Left cardiac atrium (tissue), 4 donors: ENCODE measurements at places on chromosomes 4 and X.

DNA sequence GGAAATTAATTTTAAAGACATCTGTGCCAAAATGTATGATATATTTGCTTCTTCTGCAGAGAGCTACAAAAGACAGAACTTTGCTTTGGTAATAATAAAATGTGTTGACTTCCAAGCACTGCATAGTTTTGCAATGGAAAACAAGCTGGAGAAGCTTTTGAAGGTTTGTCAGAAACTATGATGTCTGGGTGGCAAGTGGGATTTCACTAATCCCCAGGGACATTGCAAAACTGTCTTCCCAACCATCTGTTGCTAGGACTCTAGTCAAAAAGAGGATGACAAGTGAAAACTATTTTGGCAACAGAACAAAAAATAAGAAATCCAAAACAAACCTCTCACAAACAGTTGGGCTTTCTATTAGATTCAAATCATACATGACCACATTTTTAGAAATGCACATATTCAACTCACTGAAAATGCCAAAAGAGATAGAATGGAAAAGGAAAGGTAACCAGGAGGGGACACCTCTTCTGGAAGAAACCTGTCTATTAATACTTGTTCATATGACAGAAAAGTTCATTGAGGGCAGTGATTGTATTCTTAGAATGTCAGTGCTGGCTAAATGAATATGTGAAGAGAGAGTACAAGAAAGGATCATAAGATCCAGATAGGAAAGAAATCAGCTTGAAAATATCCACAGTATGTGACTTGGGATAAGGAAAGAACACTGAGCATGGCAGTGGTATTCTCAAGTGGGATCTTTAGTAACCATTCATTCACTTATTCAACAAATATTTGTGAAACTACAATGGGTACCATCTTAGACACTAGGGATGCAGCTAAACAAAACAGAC is 228.0 kb downstream of the RASL11B start:
- DNase-seq: no peak

GRCh38 chrX:68261060-68261672 is 172.1 kb downstream of the OPHN1 start:
- DNase-seq: no peak

DNA sequence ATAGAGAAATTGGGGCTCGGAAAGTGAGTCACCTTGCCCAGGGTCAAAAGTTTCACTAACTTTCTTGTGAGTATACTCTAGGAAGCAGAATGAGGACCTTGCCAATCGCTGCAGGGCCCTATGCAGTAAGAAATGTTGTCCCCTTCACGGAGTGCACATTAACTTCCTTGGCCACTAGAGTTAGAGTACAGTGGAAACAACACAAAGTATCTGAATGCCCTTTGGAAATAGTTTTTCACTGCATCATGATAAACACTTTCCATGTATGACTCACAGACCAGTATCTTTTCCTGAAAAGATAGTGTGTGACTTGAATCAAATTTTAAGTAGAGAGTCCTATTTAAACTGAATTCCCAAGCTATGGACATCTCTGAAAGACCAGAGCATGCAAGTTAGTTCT is 45.5 kb upstream of the STK26 start:
- DNase-seq: no peak

GRCh38 chrX:49103637-49104036 is 19.9 kb downstream of the GPKOW start:
- no peak for DNase-seq

GRCh38 chrX:107324493-107325310 is 118.3 kb downstream of the DNAAF6 start:
- DNase-seq: peak; percentile 36

DNA sequence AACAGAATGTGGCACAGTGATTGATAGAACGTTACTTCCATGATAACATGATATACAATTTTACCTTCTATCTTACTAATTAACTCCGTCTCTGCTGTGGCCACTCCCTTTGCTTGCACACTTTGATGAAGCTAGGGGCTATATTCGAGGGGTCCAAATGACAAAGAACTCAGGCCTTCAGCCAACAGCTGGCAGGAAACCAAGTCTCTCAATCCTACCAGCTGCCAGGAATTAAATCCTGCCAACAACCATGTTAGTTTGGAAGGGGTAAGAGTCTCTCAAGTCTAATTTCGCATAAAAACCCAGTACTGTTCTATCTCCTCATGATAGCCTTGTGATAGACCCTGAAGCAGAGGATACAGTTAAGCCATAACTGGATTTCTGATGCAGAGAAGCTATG is 1122.9 kb upstream of the PCDH10 start:
- no peak for DNase-seq

DNA sequence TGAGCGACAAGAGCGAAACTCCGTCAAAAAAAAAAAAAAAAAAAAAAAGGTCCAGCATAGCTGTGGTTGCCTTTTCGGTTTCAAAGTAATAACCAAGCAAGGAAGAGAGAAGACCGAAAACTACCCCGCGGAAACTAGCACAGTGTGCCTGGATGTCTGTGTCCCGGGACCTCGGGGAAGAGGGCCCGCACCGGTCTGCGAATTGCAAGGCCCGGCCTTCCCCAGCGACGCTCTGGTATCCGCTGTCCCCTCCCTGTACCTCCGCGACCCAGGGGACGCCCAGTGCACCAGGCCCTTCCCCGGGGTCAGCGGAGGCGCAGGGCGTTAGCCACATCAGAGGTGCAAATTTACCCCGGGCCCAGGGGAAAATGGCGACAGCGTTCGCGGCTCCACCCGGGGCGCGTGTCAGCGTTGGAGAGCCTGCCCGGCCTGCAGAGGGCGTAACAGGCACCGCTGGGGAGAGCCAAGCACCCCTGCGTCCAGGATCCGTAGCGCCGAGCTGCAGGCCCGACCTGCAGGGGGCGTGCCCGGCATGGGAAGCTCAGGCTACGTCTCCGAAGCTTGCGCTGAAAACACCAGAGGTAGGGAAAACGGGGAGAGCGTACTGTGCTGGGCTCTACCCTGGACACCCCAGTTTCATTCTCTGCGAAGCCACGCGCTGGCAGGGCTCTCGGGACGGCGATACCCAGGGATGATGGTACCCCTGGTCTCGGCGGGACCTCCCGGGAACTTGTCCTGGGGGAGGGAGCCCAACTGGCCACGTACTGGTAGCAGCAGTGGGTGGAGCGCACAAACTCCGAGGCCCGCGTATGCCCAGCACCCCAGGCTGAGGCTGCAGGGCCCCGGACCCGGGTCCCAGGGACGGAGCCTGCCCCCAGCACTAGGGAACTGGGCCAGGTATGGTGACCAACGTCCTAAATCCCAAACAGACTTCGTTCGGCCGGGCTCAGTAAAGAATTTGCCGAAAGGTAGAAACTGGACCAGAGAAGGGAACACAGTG is 16.2 kb downstream of the NKX6-1 start:
- DNase-seq: no peak

GRCh38 chrX:19955306-19955705 is 35.6 kb downstream of the BCLAF3 start:
- no peak for DNase-seq

GRCh38 chrX:108310506-108310905 is 127.7 kb downstream of the COL4A6 start:
- no peak for DNase-seq

GRCh38 chrX:139293991-139294390 is 236.5 kb upstream of the F9 start:
- DNase-seq: no peak

DNA sequence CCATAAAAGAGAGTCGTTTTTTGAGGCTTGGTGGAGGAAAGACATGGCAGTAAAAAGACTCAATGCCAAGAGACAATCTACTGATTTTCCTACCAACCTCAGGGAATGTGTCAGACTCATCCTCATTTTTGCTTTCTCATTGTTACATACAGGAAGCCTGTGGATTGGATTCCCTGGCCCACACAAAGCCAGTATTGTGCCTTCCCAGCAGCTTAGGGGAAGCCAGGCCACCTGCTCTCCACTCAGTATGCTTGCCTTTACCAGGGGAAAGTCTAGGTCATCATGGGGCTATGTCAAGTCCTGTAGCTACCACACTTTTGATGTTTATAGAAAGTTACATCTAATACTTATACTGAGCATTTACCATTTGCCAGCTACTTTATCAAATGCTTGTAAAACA is 11.0 kb downstream of the BMX start:
- DNase-seq: no peak

- DNase-seq: no peak
Measured at GRCh38 chrX:107707866-107708265, 67.7 kb downstream of the TSC22D3 start.

DNA sequence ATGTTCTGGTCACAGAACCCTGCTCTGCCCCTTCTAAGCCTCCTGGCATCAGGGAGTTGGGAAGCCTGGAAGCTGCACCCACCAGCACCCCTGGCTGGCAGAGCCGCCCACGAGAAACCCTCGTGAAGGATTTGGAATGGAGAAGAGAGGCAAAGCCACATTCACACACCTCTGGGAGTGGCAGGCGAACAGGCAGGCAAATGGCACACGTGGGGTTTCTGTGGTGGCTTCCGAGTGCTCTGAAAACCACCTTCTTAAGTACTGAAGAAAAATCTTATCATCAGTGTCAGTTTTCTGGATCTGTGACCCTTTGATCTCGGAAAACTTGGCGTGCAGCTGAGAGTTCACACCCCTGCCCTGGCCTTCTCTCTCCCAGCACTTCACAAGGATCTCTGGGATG is 442.2 kb upstream of the FRG1 start:
- DNase-seq: no peak

- no peak for DNase-seq
Measured at GRCh38 chr4:65665771-65666523, 4.3 kb downstream of the EPHA5 start.

GRCh38 chr4:11623726-11624037 is 195.0 kb upstream of the HS3ST1 start:
- DNase-seq: peak; percentile 20

- DNase-seq: no peak
Measured at GRCh38 chr4:6031846-6032245, 13.6 kb upstream of the C4orf50 start.

DNA sequence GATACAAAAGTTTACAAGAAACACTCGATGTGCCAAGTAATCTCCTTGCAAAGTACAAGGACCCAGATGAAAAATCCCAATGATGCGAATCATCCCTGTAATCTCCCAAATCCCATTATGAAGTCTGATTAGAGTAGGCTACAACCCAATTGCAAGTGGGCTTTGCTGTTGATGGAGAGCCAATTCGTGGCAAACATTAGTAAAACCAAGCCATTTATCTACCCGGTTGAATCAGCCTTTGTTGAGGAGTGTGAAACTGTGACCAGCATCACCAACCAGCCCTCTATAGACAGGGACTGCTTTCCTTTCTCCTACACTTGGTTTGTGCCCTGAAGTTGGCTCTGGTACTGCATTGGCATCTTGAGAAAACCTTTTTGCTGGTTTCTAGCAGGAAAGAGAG is 1.2 kb upstream of the PRPS2 start:
- no peak for DNase-seq

DNA sequence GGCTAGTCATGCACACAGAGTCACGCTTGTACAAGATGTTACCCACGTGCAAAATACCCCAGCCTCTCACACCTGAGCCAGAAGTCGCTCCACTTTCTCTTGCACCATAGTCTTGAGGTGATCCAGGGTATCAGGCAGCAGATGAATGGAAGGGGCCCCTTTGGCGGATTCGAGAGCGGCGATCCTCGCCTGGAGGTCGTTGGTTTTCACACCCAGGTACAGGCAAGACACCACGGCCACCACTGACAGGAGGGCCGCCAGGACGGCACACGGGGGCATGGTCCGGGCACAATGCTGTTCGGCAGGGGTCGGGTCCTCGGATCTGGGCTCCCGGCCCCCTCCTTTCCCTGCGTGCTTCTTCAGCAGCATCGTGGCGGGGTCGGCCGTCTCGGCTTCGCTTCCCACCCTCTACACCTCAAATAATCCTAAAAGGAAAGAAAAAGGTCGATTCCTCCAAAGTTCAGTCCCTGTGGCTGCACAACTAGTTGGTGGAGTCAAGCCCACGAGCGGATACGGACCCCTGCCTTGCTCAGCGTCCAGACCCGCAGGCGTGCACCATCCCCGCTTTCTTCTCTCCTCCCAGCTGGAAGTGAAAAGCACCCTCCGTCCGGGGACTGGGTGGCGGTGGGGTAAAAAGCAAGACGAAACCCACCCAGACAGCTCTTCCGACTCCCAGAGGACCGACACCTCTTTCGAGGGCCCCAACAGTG is 652 bp downstream of the COL25A1 start:
- peak; percentile 22 for DNase-seq

DNA sequence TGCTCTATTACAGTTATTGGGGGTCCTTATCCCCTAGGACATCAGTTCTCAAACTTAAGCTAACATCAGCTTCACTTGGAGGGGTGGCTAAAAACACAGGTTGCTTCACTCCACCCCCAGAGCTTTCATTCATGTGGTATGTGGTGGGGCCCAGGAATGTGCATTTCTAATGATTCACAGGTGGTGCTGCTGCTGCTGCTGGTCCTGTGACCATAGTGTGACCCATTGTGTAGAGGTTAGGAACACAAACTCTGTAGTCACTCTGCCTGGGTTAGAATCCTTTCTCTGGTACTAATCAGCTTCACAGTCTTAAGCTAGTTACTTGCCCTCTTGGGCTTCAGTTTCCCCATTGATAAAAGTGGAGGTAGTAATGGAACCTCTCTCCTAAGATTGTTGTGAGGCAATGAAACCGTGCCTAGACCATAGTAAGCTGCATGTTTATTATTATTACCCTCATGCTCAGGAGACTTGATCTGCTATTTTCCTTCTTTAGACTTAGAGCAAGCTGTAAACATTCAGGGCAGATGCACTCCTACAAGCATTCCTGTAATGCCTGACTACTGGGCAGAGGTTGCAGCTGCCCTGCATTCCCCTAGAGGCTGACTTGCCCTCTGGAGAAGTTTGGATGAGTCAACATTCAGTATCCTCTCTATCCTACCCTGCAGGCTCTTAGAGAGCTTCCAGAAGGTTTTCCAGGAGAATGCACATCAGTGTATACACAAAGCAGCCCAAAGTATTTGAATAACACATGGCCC is 94.1 kb upstream of the ACSL4 start:
- no peak for DNase-seq

- DNase-seq: no peak
Measured at GRCh38 chr4:168096407-168096784, 4.1 kb downstream of the ANXA10 start.

DNA sequence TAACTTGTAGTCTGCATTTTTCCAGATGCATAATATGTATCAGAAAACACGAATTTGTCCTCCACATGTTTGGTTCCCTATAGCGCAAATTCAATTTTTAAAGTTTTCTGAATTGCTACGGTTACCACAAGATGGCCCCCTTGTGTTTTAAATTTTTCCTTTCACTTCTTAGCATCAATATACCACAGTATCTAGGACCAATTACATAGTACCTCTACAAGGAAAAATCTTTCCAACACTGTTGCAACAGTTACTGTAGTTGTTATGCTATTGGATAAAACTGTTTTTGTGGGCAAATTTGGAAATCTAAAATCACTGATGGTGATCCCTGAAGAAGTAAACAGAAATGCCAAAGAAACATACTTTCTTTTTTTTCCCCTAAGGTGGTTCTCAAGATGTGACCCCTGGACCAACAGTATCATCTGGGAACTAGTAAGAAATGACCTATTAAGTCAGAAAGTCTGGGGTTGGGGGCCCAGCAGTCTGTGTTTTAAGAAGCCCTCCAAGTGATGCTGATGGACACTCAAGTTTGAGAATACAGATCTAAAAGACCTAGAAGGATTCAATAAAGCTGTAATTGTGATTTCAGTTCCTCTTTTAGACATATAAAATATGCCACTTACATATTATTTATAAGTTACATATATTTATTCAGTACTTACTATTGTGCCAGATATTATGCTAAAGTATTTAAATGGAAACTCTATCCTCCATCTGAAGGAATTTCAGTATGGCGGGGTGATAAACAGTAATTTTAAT is 3.1 kb downstream of the ZGRF1 start:
- DNase-seq: no peak

GRCh38 chr4:76434901-76435527 is at the start of gene SHROOM3:
Gene SHROOM3 (plus strand): TSS chr4:76435229. CDS start chr4:76436053, 824 bp downstream.
- no peak for DNase-seq

- DNase-seq: no peak
Measured at GRCh38 chr4:127261476-127261875, 371.3 kb upstream of the INTU start.
